ENCODE measurements at places on chromosomes 3 and 15. TPM values are rescaled to one million over a fixed set of nuclear protein-coding genes. Genes with fewer than 3 reads are reported as not detected.

Gene NTRK3
- not detected for total RNA-seq

Gene CYP1A1
- not detected for total RNA-seq

Gene TMEM40
- not detected for total RNA-seq

Gene MNS1
- not detected for total RNA-seq

Gene NRG4
- not detected for total RNA-seq

Gene NME9
- 1.2 TPM for total RNA-seq

Gene UROC1
- not detected for total RNA-seq

Gene RPL35A
- 2,004 TPM for total RNA-seq

Gene ZNF385D
- total RNA-seq, result not detected

Gene LAMB2
- total RNA-seq, result not detected

Gene ASB14
- total RNA-seq, result not detected

Gene LNP1
- total RNA-seq, result 1.2 TPM

Gene EXD1
- total RNA-seq, result not detected

Gene CKMT1B
- not detected for total RNA-seq

Gene CELF6
- total RNA-seq, result 2.7 TPM

Gene TMC3
- total RNA-seq, result not detected

Gene RPL4
- total RNA-seq, result 4,651 TPM

Gene HYAL2
- 0.61 TPM for total RNA-seq

Gene FBN1
- 0.27 TPM for total RNA-seq

Gene IDH3A
- total RNA-seq, result 61.0 TPM

Gene ISL2
- not detected for total RNA-seq

Gene MEX3B
- 3.7 TPM for total RNA-seq

Gene MYL3
- total RNA-seq, result not detected

Gene DUOXA1
- not detected for total RNA-seq

Gene ATP13A4
- total RNA-seq, result 1.8 TPM

Gene FSD2
- total RNA-seq, result not detected

Gene OR5K2
- total RNA-seq, result not detected

Gene MAP6D1
- not detected for total RNA-seq

Gene MINDY2
- 4.7 TPM for total RNA-seq

Gene CLDN11
- total RNA-seq, result not detected

Gene GCSAM
- total RNA-seq, result 3.1 TPM

Gene IL20RB
- total RNA-seq, result 1.2 TPM

Gene SPATA12
- not detected for total RNA-seq

Gene NPAP1
- total RNA-seq, result not detected

Gene SEMA7A
- 9.4 TPM for total RNA-seq

Gene KBTBD13
- total RNA-seq, result not detected

Gene FAH
- total RNA-seq, result 1.9 TPM

Gene SAMMSON
- not detected for total RNA-seq

Gene SPSB4
- not detected for total RNA-seq

Gene PLAAT1
- total RNA-seq, result not detected

Gene NR2F2
- not detected for total RNA-seq

Gene GOLGA6L7
- not detected for total RNA-seq

Gene DOCK3
- 3.0 TPM for total RNA-seq

Gene IL17RE
- 3.1 TPM for total RNA-seq

Gene MAPKAPK3
- total RNA-seq, result 18.3 TPM

Gene CXCR6
- 9.2 TPM for total RNA-seq

Gene CCR9
- total RNA-seq, result 23.4 TPM

Gene TMEM45A
- total RNA-seq, result 0.16 TPM

Gene CCR8
- total RNA-seq, result 0.61 TPM

All from CD8-positive, alpha-beta T cell (primary cell).